GM18507 (cell line): ENCODE measurements at places on chromosomes 2 and 18.

GRCh38 chr2:9401059-9401547 lies 22.2 kb downstream of the ITGB1BP1 start:
- DNase-seq, result no peak

DNA sequence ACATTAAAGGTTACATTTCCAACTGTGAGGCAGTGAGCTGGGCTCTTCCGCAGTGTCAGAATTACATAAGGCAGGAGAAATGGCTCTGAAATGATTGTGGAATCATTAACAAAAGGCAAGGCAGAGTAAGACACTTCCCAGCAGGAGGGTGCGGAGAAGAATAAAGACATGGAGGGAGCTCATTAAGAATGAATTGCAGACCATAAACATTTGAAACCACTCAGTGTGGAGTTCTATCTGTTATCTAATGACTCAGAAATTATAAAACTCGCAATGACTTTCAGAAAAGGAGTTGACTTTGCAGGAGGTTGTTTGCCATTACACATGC lies 77.0 kb downstream of the SMIM21 start:
- no peak for DNase-seq

GRCh38 chr2:156581280-156581679 lies 145.1 kb downstream of the GPD2 start:
- DNase-seq, result no peak

GRCh38 chr2:140880573-140880972 lies 1250.2 kb downstream of the LRP1B start:
- no peak for DNase-seq

DNA sequence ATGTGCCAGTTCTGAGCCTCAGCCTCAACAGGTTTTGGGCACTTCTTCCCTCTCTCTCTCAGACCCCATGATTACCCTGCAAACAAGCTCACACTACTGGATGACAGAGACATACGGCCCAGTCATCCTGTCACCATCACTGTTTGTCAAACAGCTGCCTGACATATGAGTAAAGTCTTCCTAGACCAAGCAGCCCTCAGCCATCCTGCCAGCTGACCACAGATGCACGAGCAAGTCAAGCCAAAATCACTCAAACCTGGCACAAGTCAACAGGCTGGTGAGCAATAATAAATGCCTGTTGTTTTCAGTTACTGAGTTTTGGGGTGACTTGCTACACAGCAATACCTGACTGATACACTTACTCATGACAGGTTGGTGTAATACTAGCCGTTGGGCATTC lies 75.5 kb upstream of the KLF7 start:
- DNase-seq, result no peak

- DNase-seq, result peak; percentile 52
Observed at GRCh38 chr2:120287183-120288015, 34.7 kb downstream of the RALB start.

DNA sequence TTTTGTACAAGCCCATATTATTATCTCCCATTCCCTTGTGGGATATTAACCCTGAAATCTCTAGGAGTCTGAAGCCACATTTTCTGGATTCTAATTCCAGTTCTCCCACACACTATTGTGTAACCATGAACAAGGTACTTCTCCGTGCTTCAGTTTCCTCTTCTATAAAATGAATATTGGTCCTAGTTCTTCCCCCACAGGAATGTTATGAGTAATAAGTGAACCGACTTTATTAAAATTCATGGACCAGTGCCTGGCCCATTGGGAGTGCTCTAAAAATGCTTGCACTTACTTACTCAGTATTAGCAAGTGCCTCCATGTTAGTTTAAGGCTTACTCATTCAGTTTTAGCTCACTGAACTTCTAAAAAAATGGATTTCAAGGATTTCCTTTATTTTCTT lies 1.4 kb upstream of the ACMSD start:
- DNase-seq, result no peak

- no peak for DNase-seq
Observed at GRCh38 chr18:9973470-9973869, 59.7 kb downstream of the VAPA start.

DNA sequence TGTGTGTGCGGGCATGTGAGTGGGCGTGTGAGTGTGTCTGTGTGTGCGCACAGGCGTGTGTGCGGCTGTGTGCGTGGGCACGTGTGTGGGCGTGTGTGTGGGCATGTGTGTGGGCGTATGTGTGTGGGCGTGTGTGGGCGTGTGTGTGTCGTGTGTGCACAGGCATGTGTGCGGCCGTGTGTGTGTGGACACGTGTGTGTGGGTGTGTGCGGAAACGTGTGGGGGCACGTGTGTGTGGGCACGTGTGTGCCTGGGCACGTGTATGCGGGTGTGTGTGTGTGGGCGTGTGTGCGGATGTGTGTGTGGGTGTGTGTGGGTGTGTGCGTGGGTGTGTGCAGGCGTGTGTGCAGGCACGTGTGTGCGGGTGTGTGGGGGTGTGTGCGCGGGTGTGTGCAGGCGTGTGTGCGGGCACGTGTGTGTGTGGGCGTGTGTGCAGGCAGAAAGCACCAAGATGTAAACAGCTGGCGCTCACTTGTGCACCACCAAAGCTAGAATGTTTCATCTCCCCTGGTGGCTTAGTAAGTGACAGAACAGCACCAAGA lies 31.2 kb upstream of the ALKAL2 start:
- no peak for DNase-seq

- no peak for DNase-seq
Observed at GRCh38 chr2:15940661-15941480, 521 bp downstream of the MYCN start.

DNA sequence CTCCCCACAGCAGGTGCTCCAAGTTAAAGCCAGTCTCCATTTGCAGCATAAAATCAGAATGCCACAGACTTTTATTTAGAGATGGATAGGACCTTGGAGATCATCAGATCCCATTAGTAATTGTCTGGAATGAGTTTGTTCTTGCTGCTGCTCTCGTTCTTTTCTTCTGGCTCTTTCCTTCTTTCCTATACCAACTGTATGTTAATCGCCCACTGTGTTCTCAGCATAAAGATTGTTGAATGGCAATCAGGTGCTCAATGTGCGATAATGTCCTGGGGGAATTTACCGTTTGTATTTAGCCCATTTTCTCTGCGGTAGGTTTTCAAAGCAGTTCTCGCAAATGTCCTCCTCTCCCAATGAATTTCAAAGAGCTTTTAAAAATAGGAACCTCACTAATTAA lies 3.3 kb downstream of the GPR39 start:
- no peak for DNase-seq

DNA sequence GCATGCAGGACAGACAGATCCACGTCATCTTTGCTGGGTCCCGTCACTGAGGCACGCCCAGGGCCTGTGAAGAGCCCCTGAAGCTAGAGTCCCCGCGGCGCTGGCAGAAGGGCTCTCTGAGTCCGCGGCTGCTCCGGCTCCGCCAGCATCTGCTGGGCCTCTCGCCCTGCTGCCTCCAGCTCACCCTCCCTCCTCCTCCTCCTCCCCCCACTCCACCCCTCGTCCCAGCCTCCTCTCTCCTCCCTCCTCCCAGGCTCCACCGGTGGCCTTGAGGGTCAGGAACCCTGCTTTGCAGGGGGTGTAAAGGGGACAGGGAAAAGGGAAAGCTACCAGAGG lies at the start of gene TNS1:
TSS of gene TNS1 (minus strand) at position 151 of the 336 bp plus-strand sequence. CDS start at position 28, 123 bp downstream.
- DNase-seq, result no peak

DNA sequence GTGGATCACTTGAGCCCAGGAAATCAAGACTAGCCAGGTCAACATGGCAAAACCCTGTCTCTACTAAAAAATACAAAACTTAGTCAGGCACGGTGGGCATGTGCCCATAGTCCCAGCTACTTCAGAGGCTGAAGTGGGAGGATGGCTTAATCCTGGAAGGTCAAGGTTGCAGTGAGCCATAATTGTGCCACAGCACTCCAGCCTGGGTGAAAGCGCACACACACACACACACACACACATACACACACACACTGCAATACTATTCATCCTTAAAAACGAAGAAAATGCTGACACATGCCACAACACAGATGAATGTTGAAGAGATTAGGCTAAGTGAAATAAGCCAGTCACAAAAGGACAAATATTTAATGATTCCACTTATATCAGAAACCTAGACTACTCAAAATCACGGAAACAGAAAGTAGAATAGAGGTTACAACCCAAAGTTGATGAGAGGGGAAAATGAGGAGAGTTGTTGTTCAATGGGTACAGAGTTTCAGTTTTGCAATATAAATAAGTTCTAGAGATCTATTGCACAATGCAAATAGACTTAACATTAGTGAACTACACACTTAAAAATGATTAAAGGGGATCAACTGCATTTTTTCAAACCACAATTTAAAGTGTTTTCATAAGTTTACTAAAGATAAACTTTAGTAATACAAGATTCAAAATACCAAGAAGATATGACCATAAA lies 114.5 kb downstream of the USP34 start:
- DNase-seq, result no peak

DNA sequence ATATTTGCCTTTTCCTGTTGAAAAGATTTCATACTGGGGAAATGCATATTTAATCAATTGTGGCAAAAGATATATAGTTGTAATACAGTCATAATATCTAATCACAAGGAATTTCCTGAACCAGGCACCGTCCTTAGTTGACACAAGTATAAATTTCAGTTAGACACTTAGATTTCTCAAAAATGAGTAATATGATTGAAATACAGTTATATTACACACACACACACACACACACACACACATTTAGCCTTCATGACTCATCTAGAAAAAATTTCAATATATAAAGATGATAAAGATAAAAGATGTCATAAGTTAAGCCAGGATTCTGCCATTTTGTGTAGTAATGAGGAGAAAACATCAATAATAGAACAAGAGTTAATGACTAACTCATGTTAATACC lies 258.4 kb upstream of the ZNF804A start:
- no peak for DNase-seq

- no peak for DNase-seq
Observed at GRCh38 chr2:230717600-230717999, 5.0 kb downstream of the CAB39 start.

DNA sequence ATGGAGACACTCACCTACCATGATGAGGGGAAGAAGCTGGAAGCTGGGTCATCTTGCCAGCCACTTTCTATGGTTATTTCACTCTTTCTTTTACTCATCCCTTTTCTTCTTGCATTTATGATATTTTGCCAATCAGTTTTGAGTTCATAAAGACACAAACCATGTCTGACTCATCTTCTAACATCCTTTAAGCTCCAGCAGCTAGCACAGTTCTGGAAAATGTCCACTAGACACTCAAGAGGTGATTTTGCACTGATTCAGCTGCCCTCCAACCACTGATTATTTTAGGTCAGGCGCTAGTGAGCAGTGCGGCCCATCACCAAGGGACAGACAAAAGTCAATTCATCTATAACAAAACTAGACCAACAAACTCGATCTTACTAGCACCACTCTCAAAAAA lies 537.1 kb upstream of the ID2 start:
- DNase-seq, result no peak

- DNase-seq, result peak; percentile 22
Observed at GRCh38 chr2:151976945-151977353, 121.9 kb downstream of the CACNB4 start.
